ENCODE measurements at places on chromosomes 2 and 18.

DNA sequence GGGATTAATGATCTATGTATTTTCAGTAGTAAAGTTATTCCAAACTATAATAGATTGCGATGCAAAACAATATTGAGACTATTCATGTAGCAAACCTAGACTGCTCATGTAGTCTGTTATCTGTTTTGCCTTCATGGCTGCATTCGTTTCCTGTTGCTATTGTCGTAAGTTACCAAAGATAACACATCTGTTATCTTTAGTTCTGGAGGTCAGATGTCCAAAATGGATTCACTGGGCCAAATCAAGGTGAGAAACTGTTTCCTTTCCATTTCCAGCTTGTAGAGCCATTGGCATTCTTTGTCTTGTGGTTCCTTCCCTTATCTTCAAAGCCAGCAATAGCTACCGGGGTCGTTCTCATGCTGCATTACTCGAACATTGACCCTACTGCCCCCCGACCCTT lies 20.9 kb downstream of the ITGAV start:
- no peak for DNase-seq

DNA sequence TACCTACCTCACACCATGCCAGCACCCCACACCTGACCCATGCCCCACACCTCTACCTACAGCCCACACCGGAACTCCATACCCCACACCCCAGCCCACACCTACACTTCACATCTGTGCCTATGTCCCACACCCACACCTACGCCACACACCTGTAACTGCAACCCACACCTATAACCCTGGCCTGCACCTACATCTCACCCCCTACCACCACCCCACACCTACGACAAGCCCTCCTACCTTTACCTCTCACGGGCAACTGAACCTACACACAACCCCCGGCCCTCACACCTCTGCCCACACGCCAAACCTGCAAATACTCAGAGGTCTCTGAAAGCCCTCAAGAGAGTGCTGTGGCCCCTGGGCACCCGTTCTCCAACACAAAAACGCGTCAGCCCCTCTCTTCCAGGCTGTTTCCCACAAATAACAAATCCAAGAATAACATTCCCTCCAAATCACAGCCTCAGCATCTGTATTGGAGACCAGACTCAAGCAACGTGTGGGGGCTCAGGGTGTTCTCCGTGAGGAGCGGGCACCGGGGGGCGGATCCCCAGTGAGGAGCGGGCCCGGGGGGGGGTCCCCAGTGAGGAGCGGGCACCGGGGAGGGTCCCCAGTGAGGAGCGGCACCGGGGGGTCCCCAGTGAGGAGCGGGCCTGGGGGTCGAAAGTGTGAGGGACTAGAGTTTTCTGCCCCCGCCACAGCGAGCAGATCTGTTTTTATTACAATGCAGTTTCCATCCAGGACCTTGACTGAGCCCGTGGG lies 33.4 kb downstream of the SLC66A2 start:
- no peak for DNase-seq

DNA sequence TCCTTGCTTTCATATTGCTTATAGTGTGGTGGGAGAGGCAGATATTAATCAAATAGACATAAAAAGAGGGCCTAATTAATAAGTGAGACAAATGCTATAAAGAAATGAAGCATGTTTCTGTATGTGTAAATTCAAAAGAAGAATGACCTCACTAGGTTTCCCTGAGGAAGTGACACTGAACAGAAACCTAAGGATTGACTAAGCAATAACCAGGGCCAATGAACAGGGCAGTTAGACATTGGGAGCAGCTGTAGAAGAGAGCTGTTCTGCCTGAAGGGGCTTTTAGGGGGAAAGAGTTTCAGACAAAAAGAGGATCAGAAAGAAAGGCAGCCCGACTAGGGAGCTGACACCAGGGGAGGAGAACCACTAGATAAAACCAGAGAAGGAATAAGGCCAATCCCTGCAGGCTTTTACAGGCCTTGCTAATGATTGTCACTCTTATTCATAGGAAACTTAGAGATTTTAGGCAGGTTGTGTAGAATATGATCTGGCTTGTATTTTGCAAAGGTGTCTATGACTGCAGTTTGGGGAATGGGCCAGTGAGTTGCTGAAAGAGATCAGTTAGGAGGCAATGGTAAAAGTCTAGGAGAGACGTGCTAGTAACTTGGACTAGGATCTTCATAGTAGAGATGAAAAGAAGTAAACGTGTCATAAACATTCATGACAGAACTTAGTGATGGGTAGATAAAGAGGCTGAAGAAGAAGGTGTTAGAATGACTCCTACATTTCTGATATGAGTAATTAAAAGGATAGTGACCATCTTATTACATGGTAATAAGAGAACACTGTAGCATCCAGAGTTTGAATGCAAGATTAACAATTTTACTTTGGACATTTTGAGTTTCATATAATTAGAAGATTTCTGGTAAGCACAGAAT lies 26.8 kb upstream of the NABP1 start:
- DNase-seq = no peak

GRCh38 chr2:28621172-28622100 lies 125.6 kb downstream of the PLB1 start:
- DNase-seq = peak; percentile 98

DNA sequence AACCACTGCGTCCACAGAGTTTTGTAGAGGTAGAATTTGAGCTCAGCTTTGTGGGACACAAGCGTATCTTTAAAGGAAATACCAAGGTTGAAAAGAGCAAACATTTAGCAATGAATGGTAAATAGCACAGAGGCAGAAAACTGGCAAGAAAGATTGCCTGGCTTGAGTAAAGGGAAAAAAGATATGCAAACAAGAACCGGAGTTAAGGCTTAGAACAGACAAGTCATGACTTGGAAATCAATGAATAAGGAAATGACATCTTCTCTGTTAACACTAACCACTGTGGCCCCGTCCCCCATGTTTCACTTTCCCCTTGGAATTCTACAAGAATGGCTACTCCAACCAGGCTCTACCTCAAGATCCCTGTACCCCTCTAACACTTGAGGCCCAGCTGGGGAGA lies 3.8 kb downstream of the STAM2 start:
- DNase-seq = no peak

DNA sequence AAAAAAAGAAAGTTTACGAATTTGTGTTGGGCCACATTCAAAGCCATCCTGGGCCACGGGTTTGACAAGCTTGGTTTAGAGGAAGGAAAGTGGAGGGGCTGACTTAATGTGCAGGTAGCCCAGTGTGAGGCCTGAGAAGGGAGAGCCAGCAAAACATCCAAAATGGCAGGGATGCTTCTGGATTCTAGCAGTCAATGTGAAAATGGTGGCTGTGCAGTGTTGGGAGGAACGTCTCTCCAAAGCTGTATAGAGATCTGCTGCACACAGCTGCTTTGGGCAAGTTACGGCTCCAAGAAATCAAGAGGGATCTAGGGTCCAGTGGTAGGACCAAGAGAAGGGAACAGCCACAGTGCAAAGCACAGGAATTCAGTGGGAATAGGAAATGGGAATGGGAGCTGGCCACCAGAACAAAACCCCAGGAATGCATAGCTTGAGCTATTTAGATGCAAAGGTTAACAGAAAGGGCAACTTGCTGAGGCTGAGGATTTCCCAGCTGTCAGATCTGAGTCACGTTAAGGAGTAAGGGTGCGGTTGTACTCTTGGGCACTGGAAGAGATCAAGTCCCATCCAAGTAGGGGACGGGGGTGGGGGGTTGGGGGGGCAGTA lies 70.6 kb downstream of the B3GNT2 start:
- no peak for DNase-seq

- peak; percentile 4 for DNase-seq
Measured at GRCh38 chr2:171244970-171245782, 84.5 kb upstream of the TLK1 start.

GRCh38 chr2:11558214-11558886 lies 24.5 kb downstream of the GREB1 start:
- no peak for DNase-seq

DNA sequence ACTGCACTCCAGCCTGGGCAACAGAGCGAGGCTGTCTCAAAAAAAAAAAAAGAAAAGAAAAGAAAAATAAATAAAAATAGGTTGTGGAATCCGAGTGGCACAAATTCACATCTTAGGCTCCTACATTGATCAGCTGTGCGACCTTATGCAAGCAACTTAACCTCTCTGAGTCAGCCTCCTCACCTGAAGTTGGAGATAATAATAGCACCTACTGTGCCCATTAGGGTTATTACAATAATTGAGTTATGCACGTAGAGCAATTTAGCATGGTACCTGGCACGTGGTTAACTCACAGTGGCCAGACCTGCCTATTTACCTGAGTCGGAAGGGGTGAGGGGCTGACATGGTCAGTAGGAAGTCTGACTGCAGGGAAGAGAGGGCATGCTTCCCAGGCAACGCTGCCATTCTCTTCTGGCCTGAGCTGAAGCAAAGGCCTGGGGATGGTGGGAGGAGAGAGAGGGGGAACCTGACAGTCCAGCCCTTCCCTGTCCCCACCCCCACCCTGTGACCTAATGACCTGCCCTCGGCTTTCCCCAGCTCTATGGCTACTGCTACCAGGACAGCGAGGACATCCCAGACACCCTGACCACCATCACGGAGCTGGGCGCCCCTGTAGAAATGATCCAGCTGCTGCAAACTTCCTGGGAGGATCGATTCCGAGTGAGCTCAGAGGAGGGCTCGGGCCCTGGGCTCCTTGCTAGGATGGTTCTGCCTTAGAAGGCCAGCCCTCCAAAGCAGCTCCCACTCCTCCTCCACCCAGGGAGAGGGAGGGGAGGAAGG lies 5.1 kb downstream of the PKDCC start:
- DNase-seq = no peak

DNA sequence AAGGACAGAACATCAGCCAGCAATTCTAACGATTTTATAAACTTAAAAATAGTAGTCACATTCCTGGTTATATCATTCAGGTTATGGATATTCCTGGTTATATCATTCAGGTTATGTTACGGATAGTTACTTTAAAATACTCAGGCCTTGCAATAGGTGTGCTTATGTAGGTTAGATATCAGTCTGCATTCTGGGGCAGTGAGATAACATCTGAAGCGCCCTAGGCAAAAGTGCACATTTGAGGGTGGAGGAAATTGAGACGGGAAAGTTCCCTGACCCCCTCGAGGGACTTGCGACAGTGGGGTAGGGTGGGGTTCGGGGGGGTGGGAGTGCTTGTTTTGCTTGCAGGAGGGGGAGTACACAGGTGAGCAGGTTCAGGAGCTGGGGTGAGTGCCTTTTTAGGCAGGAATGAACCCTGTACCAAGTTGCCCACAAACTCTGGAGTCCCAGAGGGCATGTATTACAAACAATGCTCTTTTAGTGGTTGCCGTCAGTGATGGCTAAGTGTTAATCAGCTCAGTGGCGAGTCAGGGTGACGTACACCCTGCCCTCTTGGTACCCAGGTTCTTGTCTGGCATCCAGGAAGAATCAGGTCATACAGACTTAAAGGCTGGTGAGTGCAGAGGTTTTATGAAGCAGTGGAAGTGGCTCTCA lies 31.8 kb downstream of the CREG2 start:
- DNase-seq = no peak

DNA sequence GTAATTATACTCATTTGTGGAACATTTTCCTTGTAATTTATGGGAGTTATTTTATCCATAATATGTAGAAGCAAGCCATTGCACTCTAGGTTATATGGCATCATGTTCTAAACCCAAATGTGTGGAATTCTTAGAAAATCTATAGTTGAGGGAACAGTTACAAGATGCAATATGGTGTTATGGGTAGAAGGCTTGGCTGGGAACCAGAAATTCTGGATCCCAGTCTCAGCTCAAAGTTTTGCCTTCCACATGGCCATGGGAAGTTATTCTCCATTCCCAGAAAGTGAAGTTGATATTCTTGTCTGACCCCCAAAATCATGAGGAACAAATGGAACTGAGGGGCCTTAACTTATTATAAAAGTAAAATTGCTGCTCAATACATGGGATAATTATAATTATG lies 38.0 kb downstream of the KIF5C start:
- DNase-seq = no peak

DNA sequence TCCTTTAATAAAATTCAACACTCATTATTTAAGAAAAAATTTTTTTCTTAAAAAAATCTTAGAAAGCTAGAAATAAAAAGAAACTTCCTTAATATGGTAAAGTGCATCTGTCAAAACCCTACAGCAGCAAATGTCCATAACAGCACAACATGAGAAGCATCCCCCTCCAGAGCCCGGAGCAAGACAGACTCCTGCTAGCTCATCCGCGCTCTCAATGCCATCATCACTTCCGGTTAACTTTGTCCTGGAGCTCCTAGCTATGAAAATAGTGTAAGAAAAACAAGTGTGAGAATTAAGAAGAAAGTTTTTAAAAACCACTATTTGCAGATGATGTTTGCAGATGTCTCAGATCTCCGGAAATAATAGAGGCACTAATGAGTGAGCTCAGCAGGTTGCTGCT lies 103.1 kb downstream of the TEX51 start:
- no peak for DNase-seq

GRCh38 chr2:159124931-159125467 lies 156.6 kb downstream of the TANC1 start:
- no peak for DNase-seq

DNA sequence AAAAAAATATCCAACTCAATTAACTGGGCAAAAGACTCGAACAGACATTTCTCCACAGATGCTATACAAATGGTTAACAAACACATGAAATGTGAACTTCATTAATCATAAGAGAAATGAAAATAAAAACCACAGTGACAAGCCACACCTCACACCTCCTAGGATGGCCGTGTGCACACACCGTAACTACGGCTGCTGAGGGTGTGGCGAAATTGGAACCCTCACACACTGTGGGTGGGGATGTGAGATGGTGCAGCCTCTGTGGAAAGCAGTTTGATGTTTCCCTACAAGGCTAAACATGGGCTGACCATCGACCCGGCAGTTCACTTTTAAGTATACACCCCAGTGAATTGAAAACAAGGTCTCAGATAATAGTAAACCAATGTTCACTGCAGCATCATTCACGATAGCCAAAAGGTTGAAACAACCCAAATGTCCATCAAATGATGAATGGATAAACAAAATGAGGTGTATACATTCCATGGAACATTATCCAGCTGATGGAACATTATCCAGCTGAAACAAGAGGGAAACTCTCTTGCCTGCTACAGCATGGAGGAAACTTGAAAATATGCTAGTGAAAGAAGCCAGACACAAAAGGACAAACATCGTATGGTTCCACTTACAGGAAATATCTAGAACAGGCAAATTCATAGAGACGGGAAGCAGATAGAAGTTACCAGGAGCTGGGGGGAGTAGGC lies 32.2 kb downstream of the ZAP70 start:
- DNase-seq = peak; percentile 61

DNA sequence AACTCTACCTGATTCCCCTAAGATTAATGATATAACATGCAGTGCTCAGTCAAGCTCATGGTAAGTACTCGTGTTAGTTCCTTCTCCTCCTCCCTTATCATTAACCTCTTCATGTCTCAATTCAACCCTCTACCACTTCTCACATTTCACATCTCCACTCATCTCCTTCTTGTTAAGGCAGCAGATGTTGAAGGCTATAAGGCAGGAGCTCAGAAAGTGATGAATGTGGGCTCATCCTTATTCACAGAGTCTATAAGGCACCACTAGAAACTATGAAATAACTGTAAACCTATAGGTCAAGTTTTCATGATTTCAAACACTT lies 56.0 kb downstream of the CLHC1 start:
- no peak for DNase-seq

DNA sequence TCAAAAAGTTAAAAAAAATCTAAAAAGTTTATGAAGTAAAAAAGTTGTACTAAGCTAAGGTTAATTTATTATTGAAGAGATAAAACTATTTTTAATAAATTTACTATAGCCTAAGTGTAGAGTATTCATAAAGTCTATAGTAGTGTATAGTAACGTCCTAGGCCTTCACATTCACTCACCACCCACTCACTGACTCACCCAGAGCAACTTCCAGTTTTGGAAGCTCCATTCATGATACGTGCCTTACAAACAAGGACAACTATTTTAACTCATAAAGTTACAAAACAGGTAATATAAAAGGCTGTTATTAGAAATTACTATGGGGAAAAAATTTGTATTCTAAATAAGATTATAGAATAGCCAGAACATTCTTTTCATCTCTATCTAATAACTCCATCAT lies 158.9 kb upstream of the FN1 start:
- DNase-seq = no peak

Data from CD4-positive, alpha-beta T cell treated with Interleukin-17A for 1 hour (primary cell).